ENCODE measurements at places on chromosomes 4 and X. TPM values are rescaled to one million over a fixed set of nuclear protein-coding genes. Genes with fewer than 3 reads are reported as not detected.

DNA sequence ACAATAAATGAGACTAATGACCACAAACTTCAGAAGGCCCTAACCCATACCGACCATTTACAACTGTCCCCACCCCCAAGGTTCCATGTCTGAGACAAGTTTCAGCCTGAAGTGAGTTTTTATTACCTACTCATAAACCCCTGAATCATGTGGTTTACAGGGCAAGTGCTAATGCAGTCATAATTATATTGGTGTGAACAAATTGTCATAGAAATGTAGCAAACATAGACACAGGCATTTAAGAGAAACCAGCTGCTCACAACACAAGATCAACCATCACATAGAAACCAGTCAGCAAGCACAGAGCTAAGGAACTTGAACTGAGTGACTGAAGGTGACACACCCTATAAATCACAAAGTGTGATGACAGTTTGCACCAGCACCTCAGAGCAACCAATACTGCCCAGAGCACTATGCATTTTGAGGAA lies 173.8 kb upstream of the MID1 start:
- DNase-seq = no peak

GRCh38 chrX:733961-734360 lies 103.4 kb downstream of the SHOX start:
- no peak for DNase-seq

FAM9C gene
- total RNA-seq = not detected

EMCN gene
- total RNA-seq = not detected
